Fibroblast of gingiva (primary cell): ENCODE measurements at places on chromosomes 4 and X.

- no peak for DNase-seq
Observed at GRCh38 chr4:112182604-112183003, 37.4 kb downstream of the FAM241A start.

DNA sequence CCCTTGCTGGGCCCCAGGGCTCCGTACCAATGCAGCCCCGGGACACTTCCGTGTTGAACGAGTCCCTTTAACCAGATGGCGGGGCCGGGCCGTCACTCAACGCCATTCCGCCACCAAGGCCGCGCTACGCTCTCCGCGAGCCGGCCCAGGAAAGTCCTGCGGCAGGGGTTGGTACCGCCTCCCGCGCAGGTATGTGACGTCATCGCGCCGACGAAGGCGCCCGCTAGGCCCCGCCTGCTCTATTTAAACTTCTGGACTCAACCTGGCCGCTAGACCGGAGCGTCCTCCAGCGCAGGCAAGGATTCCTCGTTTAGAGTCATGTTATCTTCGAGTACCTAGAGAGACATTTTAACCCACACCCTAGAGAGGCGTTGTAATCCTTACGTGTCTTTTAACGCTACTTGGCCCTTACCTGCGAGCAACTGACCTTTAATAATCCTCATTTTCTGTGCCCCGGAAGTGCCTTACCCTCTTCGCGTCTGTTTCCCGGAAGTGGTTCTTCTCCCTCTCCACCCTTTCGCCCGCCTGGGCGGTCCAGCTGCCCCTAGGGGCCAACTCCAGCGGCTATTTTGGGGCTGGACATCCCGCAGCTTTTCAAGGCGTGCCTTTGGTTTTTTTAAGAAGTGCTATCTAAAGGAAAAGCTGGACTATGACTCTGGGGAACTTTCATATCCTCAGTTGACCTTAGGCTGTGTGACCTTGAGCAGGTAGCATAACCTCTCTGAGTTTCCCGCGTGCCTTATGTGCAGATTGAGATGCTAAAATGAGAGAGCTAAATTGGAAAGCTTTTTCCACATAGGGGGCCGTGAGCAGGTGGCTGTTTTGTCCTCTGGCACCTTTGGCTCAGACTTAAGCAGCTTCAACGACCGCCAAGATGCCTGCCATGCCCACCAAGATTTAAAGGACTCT, at the start of gene PNPLA4:
PNPLA4 (minus strand) TSS at position 155 of the 909 bp plus-strand sequence. CDS start 1,294 bp downstream, outside the sequence.
- peak; percentile 64 for DNase-seq

GRCh38 chrX:121093011-121093410, 45.6 kb downstream of the GLUD2 start:
- DNase-seq, result peak; percentile 28

GRCh38 chr4:82753725-82754410, 44.7 kb downstream of the SCD5 start:
- DNase-seq, result no peak

DNA sequence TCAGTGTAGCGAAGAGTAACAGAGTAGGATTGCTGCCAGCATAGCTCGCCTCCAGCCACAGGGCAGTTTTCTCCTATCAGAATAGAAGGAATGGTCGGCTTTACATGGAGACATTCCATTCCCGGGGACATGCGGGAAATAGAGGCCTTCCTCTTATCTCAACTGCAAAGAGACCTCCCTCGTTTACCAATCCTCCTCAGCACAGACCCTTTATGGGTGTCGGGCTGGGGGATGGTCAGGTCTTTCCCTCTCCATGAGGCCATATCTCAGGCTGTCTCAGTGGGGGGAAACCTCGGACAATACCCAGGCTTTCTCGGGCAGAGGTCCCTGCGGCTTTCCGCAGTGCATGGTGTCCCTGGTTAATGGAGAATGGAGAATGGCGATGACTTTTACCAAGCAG, 285.0 kb downstream of the ASMT start:
- no peak for DNase-seq

- no peak for DNase-seq
Observed at GRCh38 chr4:20195071-20195885, 56.4 kb upstream of the SLIT2 start.

GRCh38 chrX:105179644-105180043, 40.9 kb downstream of the TEX13A start:
- no peak for DNase-seq

DNA sequence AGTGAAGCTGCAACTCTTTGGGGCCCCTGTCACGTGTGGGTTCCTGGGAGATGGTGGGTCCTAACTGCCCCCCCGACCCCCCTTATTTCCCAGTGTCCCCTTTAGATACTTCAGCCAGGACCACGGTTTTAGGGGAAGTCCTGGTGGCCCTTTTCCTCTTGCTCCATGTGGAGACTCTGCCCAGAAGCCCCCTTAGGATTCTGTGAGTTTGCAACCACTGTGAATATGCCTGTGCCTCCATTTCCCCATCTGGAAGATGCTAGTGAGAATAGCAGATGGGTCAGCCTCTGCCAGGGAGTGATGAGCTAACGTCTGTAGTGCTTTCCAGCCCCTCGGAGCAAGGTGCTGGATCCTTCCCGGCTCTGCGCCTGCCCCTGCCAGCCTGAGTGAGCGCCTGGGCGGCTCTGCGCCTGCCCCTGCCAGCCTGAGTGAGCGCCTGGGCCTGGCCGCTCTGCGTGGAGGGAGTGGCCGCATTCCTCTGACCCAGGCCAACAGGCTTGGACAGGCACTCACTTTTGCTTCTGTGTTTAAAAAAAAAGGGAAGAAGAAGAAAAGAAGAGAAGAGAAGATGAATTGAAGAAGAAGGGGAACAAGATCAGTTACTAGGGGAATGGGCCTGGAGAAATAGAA, 6.7 kb upstream of the CITED1 start:
- DNase-seq, result no peak

GRCh38 chr4:107458194-107458593, 261.8 kb downstream of the PAPSS1 start:
- DNase-seq, result no peak

- no peak for DNase-seq
Observed at GRCh38 chr4:2079926-2080325, 20.8 kb downstream of the NAT8L start.
